ENCODE measurements at places on chromosomes 2 and 18.
A peak's percentile ranks its signal among the peaks of the same experiment; 100 is the strongest.

DNA sequence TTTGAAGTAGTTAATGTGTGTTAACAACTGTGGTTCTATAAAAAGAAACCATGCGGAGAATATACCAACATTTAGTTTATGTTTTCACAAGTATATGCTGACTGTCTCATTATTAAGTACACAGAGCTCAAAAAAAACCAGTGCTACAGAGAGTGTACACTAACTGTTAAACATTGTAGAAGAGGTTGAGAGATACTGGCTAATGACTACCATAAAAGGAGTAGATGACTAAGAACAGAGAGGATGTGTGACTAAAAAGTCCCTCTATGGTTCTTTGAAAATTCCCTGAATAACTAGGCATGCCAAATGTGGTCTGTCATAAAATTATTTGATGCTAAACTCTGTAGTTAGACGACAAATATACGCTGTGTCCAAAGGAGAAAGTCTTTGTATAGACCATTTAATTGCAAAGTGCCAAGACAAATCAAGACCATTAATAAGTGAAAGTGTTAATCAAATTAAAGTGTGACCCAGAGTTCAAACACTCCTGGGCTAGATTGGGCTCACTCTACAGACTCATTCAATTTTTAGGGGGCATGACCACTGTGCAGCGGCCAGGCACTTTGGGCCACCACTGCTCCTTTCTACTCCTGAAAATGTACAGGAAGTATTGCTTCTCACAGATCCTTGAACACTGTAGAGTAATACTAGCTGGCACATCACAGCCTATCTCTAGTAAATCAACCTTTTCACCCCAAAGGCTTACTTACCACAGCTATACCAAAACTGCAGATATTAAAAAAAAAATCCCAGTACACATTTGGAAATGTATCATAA is 45.1 kb upstream of the SERTAD2 start:
- DNase-seq, result peak; percentile 95

GRCh38 chr2:225040856-225041206 is 1.4 kb downstream of the DOCK10 start:
- DNase-seq, result no peak

- DNase-seq, result no peak
Observed at GRCh38 chr2:227872676-227873075, 1.2 kb downstream of the DAW1 start.

DNA sequence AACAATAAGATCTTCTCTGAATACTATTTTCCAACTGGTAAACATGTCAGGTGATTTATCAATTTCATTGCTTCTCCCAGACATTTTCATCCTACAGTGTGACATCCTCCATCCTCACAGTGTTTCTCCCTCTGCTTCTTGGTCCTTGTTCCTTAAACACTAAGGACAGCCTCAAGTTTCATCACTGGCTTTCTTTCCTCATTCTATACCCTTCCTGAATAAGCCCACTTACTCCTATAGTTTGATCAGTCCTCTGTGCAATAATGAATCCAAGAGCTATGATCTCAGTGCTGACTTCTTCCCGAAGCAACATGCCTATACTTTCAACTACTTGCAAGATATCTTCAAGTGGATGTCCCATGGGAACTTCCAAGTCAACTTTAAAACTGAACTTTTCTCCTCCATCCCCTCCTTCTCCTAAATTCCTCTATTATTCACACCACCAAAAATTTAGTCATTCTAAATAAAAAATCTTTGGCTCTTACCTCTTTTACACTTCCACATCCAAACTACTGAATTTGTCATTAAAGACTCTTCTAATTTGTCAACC is 87.6 kb downstream of the FAM228A start:
- DNase-seq, result peak; percentile 65

GRCh38 chr18:67618061-67618460 is 101.5 kb upstream of the DSEL start:
- no peak for DNase-seq

- no peak for DNase-seq
Observed at GRCh38 chr2:213989207-213989606, 421.6 kb upstream of the VWC2L start.

DNA sequence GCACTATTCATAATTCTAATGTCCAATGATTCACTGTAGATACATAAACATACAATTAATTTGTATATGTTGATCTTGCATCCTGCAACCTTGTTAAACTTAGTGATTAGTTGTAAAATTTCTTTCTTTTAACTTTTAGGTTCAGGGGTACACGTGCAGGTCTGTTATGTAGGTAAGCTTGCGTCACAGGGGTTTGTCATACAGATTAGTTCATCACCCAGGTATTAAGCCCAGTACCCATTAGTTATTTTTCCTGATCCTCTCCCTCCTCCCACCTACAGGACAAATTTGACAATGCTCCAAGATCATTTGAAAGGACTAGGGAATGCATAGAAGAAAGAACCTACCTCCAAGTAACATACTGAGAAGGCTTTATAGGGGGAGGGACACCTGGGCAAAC is 290.1 kb downstream of the SRBD1 start:
- DNase-seq, result no peak

GRCh38 chr18:10182009-10182624 is 268.3 kb downstream of the VAPA start:
- no peak for DNase-seq

- DNase-seq, result no peak
Observed at GRCh38 chr18:28522236-28522635, 345.3 kb upstream of the CDH2 start.

DNA sequence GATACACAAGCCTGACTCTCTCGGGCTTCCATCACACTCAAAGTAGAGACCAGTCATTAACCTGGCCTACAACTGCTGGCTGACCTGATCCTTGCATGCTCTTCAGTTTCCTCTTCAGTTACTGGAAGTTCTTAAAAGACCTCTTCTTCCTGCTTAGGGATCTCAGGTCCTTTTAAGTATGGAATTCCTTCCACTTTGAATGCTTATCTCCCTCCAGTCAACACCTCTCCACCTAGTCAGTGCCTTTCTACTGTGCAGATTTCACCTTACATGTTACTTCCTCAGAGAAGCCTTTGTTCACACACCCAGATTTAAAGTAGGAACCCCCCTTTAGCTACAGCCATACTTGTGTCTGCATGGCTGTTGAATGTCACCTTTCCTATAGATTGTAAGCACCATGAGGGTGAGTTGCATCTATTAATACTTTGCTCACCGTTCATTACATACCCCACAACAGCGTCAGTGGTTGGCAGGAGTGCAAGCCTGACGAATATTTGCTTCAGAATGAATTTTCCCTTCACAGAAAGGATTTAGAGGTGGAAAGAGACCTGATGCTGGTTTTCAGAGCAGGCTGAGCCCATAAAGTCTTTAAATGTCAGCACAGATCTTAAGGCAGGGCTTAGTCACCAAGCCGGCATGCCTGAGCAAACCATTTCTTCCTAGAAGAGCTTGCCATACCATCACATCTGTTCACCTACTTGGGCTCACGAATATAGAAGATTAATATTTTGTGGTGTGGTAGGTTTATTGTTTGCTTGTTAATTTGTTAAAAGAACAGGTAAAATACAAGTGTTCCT is 90.1 kb downstream of the ACVR1 start:
- peak; percentile 44 for DNase-seq

GRCh38 chr2:238046725-238047270 is 14.0 kb upstream of the SCLY start:
- DNase-seq, result no peak

DNA sequence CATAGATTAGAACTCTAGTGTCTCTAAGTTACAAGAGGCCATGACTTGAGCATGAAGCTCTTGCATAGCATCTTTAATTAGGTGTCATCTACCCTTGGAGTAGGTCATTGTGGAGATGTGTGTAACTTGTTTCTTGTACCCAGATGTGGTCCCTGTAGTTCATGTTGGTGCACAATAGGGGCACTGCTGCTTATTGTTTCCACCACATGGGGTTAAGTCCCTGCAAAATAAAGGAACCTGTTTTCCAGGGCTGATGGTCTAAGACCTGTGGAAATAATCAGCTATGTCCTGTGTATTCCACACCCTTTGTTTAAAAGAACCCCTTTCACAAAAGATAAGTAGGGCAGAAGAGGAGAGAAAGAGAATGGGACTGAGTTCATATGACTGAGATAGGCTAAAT is 28.6 kb downstream of the ASXL3 start:
- no peak for DNase-seq

- DNase-seq, result peak; percentile 79
Observed at GRCh38 chr18:59249199-59249774, 24.0 kb downstream of the RAX start.
